ENCODE measurements at places on chromosomes 1 and 21.

GRCh38 chr1:50438945-50439344 is 15.7 kb upstream of the DMRTA2 start:
- no peak overlapping the region for H3K4me3 ChIP-seq
- no peak overlapping the region for H3K27ac ChIP-seq
- DNase-seq: no peak
- no peaks in the 10 kb centered on the region for H3K4me1 ChIP-seq
- H3K27me3 ChIP-seq: no peaks in the 10 kb centered on the region

GRCh38 chr1:201374364-201374763 is 3.1 kb downstream of the TNNT2 start:
- H3K36me3 ChIP-seq: no peaks in the 10 kb centered on the region
- no peaks in the 10 kb centered on the region for H3K4me1 ChIP-seq
- DNase-seq: no peak

- H3K4me3 ChIP-seq: no peak overlapping the region
- no peak overlapping the region for H3K27ac ChIP-seq
- no peak for DNase-seq
- H3K4me1 ChIP-seq: no peaks in the 10 kb centered on the region
- no peaks in the 10 kb centered on the region for H3K36me3 ChIP-seq
- no peaks in the 10 kb centered on the region for H3K27me3 ChIP-seq
Measured at GRCh38 chr1:167860231-167860923, 53.6 kb downstream of the ADCY10 start.

DNA sequence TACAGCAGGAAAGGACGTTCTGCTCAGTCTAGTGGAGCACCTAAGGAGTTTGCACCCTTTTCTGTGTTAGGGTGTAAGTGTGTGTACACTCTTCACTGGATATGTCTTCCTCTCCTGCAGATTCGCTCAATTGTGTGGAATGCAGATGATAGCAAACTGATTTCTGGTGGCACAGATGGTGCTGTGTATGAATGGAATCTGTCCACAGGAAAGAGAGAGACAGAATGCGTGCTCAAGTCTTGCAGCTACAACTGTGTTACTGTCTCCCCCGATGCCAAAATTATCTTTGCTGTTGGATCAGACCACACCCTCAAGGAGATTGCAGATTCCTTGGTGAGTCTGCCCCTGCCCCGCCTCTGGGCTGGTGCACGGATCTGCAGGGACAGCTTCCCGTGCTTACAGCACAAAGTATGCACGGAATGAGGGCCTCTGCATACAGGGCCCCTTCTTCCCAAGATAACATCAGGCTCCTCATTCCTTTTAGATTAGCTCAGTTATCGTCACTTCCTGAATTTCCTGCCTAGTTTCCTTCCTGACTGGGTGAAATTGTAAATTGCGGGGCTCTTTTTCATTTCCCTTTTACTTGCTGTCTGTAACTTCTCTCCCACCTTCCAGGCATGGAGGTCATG is 34.6 kb downstream of the CFAP57 start:
- no peak overlapping the region for H3K4me3 ChIP-seq
- no peaks in the 10 kb centered on the region for H3K27me3 ChIP-seq
- no peaks in the 10 kb centered on the region for H3K4me1 ChIP-seq
- H3K36me3 ChIP-seq: no peaks in the 10 kb centered on the region
- DNase-seq: no peak

DNA sequence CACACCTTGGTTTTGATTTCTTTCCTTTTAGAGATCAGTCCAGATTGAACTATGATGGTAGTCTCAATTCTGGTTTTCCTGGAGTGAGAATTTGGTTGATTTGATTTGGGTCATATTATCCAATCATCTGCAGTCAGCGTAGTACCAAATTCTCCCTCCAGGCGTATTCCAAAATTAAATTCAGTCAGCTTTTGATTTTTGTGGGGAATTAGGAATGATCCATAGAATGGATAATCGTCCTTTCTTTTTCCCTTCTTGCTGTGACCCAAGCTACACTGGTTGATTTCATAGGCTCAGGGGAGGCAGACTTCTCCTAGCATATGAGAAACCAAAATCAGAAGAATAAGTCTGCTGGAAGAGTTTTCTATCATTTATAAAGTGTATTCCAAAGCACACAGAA is 4.9 kb downstream of the PRCC start:
- no peak overlapping the region for H3K27ac ChIP-seq
- H3K27me3 ChIP-seq: no peaks in the 10 kb centered on the region
- H3K4me3 ChIP-seq: no peak overlapping the region
- peaks cover 47% of the 10 kb centered on the region for H3K4me1 ChIP-seq
- peaks cover 12% of the 10 kb centered on the region for H3K36me3 ChIP-seq
- DNase-seq: no peak

DNA sequence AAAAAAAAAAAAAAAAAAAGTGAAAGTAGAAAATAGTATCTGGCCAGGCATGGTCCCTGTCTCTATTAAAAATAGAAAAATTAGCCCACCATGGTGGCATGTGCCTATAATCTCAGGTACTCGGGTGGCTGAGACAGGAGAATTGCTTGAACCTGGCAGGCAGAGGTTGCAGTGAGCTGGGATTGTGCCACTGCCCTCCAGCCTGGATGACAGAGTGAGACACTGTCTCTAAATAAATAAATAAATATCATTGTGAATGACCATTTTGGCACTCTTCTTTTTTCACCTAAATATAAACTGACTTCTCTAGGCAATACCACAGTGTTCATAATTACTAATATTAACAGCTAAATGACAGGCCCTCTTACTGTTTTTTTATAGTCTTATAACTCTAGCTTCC is 14.5 kb downstream of the ELOA start:
- no peaks in the 10 kb centered on the region for H3K27me3 ChIP-seq
- DNase-seq: no peak
- H3K36me3 ChIP-seq: peaks cover 64% of the 10 kb centered on the region
- no peak overlapping the region for H3K4me3 ChIP-seq
- no peaks in the 10 kb centered on the region for H3K4me1 ChIP-seq

GRCh38 chr1:41282679-41283317 is 40.7 kb upstream of the SCMH1 start:
- H3K27ac ChIP-seq: no peak overlapping the region
- peaks cover 9% of the 10 kb centered on the region for H3K27me3 ChIP-seq
- no peak for DNase-seq
- no peak overlapping the region for H3K4me3 ChIP-seq
- no peaks in the 10 kb centered on the region for H3K36me3 ChIP-seq

GRCh38 chr1:5349526-5349925 is 642.7 kb downstream of the NPHP4 start:
- no peak overlapping the region for H3K27ac ChIP-seq
- DNase-seq: no peak
- H3K4me3 ChIP-seq: no peak overlapping the region
- no peaks in the 10 kb centered on the region for H3K27me3 ChIP-seq
- no peaks in the 10 kb centered on the region for H3K36me3 ChIP-seq

DNA sequence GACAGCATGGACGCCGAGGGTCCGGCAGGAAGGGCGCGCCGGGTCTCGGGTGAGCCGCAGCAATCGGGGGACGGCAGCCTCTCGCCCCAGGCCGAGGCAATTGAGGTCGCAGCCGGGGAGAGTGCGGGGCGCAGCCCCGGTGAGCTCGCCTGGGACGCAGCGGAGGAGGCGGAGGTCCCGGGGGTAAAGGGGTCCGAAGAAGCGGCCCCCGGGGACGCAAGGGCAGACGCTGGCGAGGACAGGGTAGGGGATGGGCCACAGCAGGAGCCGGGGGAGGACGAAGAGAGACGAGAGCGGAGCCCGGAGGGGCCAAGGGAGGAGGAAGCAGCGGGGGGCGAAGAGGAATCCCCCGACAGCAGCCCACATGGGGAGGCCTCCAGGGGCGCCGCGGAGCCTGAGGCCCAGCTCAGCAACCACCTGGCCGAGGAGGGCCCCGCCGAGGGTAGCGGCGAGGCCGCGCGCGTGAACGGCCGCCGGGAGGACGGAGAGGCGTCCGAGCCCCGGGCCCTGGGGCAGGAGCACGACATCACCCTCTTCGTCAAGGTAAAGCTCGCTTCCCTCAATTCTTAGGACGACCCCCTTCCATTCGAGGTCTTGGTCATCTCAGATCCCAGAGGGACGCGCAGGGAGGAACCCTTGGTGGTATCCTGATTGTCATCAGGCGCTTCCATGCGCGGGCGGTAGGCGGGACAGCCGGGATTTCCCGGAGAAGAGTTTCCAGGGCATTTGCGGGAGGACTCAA is 1.6 kb downstream of the CLIC6 start:
- no peaks in the 10 kb centered on the region for H3K36me3 ChIP-seq
- DNase-seq: no peak
- H3K4me1 ChIP-seq: peaks cover 10% of the 10 kb centered on the region
- H3K4me3 ChIP-seq: no peak overlapping the region
- peaks cover 6% of the 10 kb centered on the region for H3K27me3 ChIP-seq

- no peak for DNase-seq
- H3K4me1 ChIP-seq: peaks cover 15% of the 10 kb centered on the region
- H3K36me3 ChIP-seq: peaks cover 6% of the 10 kb centered on the region
- H3K27ac ChIP-seq: no peak overlapping the region
- no peaks in the 10 kb centered on the region for H3K27me3 ChIP-seq
Measured at GRCh38 chr1:6588128-6588892, 8.5 kb downstream of the ZBTB48 start.

DNA sequence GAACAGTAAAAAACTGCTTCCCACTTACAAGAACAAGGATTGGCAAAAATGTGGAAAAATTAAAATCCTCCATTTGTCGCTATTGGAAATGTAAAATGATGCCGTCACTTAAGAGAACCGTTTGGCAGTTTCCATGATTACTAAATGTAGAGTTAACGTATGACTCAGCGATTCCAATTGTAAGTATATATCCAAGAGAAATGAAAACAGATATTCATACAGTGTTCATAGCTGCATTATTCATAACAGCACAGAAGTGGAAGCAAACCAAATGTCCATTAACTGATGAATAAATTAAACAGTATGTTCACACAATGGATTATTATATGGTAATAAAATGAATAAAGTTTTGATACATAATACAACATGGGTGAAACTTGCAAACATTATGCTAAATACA is 971.0 kb downstream of the AMY1C start:
- no peak for DNase-seq
- no peaks in the 10 kb centered on the region for H3K4me1 ChIP-seq
- H3K36me3 ChIP-seq: no peaks in the 10 kb centered on the region
- no peaks in the 10 kb centered on the region for H3K27me3 ChIP-seq
- H3K4me3 ChIP-seq: no peak overlapping the region

- H3K4me3 ChIP-seq: no peak overlapping the region
- H3K36me3 ChIP-seq: no peaks in the 10 kb centered on the region
- H3K27me3 ChIP-seq: no peaks in the 10 kb centered on the region
- no peaks in the 10 kb centered on the region for H3K4me1 ChIP-seq
- no peak for DNase-seq
Measured at GRCh38 chr1:207420109-207420508, 34.0 kb upstream of the CR2 start.

DNA sequence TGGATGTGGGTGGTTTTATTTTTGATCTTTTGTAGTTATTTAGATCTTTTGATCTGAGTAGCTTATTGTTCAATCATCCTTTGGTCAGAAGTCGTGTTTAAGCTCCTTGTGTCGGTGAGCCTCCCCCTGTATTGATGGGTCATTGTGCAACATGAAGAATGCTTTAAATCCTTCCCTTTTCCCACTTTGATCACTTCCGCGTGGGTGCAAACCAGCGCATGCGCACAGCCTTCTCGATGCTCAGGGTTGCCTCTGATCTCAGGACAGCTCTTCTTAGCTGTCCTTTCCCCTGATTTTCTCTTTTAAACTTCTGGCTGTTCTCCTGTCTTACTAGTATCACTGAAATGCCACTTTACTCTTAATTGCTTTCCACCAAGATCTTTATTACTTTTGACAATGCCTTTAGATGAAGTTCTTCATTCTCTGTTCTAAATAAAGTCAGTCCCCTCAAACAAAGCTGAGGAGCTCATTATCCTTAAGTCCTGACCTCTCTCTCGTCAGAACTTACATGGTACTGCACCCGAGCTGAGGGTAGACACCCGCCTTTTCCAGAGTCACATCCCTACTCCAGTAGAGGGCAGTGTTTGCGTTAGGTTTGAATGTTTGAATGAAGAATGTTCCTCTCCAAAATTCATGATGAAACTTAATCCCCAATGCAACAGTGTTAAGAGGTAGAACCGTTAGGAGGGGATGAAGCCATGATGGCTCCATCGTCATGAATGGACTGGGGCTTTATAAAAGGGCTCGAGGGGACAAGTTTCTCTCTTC is 547.9 kb upstream of the TMPRSS15 start:
- DNase-seq: no peak
- no peaks in the 10 kb centered on the region for H3K27me3 ChIP-seq
- H3K4me3 ChIP-seq: no peak overlapping the region
- no peak overlapping the region for H3K27ac ChIP-seq
- H3K4me1 ChIP-seq: no peaks in the 10 kb centered on the region

GRCh38 chr1:78577257-78578100 is 42.8 kb upstream of the IFI44L start:
- no peak for DNase-seq
- no peak overlapping the region for H3K27ac ChIP-seq
- no peaks in the 10 kb centered on the region for H3K27me3 ChIP-seq
- H3K4me3 ChIP-seq: no peak overlapping the region
- H3K36me3 ChIP-seq: no peaks in the 10 kb centered on the region

- no peak overlapping the region for H3K27ac ChIP-seq
- DNase-seq: no peak
- no peaks in the 10 kb centered on the region for H3K36me3 ChIP-seq
- H3K27me3 ChIP-seq: no peaks in the 10 kb centered on the region
Measured at GRCh38 chr1:198370996-198371395, 169.5 kb downstream of the ATP6V1G3 start.

DNA sequence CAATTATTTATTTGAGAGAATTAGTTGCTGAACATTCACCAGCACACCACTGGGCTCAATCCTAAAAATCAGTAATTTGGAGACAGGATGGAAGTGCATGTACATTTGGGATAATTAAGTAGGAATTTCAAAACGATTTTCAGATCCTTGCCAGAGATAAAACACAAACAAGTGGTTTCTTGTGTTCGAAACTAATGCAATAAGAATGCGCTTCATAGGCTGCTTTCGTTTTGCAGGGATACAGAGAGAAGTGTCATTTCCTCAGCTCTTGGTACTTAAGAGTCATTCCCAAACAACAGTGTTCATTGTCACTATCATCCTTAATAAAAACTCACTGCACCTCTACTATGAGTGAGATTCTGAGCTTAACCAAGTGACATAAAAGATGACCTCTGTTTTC is 20.6 kb upstream of the USP24 start:
- no peak for DNase-seq
- no peak overlapping the region for H3K4me3 ChIP-seq
- no peaks in the 10 kb centered on the region for H3K36me3 ChIP-seq
- no peaks in the 10 kb centered on the region for H3K27me3 ChIP-seq

- H3K36me3 ChIP-seq: no peaks in the 10 kb centered on the region
- H3K27me3 ChIP-seq: no peaks in the 10 kb centered on the region
- no peak for DNase-seq
- no peak overlapping the region for H3K27ac ChIP-seq
- H3K4me1 ChIP-seq: no peaks in the 10 kb centered on the region
Measured at GRCh38 chr1:50665413-50665812, 242.2 kb upstream of the DMRTA2 start.

Measured in CD8-positive, alpha-beta memory T cell (primary cell).